RCC 7860 (cell line): ENCODE measurements at places on chromosomes 2 and 18.
A peak's percentile ranks its signal among the peaks of the same experiment; 100 is the strongest.

GRCh38 chr2:22281033-22281432 lies 1103.9 kb upstream of the KLHL29 start:
- no peak for DNase-seq

DNA sequence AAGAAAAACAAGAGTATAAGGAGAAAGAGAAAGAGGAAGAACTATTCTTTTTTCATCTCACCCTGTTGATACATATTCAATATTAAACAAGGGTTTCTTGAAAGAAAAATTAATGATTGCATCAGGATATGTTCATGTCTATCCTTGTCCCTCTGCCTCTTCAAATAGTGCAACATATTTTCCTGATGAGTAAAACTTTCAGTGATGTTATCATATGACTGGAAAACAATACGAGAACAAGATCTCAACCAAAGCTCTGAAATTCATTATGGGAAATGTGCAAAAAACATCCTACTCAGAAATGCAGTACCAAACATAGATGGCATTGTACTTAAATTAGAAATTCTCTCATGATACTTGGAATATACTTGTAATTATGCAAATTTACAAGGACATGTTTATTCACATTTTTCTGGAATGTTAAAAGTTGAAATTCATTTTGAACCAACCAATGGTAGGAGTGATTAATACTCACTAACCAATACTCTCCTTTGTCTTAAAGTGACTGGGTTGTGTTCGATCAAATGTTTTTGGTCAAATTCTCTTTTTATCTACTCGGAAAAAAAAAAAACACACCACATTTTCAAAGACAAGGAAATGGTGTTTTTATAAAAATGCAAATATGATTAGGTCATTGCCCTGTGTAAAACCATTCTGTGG lies 148.9 kb upstream of the GULP1 start:
- peak; percentile 10 for DNase-seq

GRCh38 chr2:26561918-26562810 lies 79.0 kb downstream of the CIB4 start:
- DNase-seq, result peak; percentile 42

DNA sequence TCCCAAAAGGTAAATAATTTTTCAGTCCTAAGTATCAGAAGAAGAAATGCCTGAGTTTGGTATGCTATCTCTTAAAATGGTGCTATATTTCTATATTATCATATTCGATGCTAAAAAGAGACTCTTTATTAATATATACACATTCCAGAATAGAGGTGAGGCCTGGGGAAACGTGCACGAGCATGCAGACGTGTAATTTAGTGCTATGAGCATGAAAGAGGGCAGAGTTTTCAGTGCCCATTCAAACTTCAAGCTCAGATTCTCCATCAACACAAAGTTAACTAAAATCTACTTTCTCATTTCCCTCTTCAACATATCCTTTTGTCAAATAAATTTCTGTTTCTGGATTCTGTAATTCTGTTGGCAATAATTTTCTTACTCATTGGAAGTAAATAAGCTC lies 5.7 kb upstream of the COBLL1 start:
- DNase-seq, result no peak

- DNase-seq, result no peak
Measured at GRCh38 chr2:134714228-134714627, 4.6 kb downstream of the TMEM163 start.
